ENCODE measurements at places on chromosomes 3 and 15.

- DNase-seq = no peak
Measured at GRCh38 chr3:115990669-115991068, 367.4 kb downstream of the GAP43 start.

GRCh38 chr15:60937278-60937677, 291.8 kb downstream of the RORA start:
- no peak for DNase-seq

DNA sequence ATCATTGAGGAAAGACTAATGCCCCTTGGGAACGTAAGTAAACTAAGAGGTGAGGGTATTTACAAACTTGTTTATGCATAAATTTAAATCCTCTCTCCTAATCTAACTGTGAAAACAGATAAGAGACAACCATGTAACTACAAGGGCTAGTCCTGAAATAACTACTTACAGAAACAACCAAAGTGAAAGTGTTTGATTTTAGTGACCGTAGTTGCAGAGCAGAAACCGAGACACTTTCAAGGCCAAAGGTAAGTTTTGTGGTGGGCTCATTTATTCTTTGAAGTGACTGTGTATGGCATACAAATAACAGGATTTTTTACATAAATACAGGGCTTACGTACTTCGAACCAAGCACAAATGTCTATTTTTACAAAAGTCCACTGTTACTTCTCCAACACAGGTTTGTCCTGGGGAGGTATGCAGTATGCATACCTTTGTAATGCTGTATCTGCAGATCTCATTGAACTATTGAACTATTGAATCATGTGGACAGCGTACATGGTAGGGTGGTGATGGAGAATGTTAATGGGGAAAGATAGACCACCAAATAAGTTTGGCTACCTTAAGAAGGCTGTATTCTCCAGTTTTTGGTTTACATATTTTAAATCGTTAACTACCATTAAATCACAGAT, 99.6 kb upstream of the RBMS3 start:
- no peak for DNase-seq

DNA sequence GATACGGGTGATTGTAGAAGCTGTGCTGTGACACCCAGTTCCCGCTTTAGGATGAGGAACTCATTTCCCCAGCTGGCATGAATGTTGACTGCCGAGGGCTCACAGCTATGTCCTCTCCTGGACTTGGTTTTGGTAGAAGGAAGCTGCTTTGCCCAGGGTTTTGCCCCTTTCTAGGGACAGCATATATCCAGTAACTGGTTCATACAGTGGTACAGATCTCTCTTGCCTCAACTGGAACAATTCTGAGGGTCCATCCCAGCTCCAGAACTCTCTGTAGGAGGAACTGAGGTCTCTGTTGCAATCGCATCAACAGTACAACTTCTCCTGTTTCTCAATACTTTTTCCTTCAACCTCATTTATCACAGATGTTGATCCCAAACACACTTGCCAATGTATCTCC, 54.5 kb upstream of the FNDC3B start:
- DNase-seq = no peak

Data from NCI-H2107 (cell line).